ENCODE measurements at places on chromosomes 7 and 10.

DNA sequence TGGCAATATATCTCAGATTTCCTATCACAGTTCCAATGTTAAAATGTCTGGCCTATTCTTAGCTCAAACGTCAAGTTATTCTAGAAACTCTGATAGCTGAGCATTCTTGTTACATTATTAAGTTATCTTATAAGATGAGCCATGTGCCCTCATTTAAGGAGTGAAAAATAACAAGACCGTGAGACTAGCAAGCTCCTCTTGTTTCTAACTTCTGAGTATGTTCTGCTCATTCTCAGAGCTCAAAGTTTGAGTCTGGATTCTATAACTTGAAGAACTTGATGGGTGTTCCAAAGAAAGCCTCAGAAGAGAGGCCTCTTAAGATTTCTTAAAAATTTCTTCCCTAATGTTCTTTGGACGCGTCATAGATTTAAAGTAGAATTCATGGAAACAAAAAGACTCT is 215.2 kb downstream of the HTR7 start:
- DNase-seq: no peak

GRCh38 chr10:78717200-78717599 is 351.6 kb upstream of the ZMIZ1 start:
- no peak for DNase-seq

- no peak for DNase-seq
These were observed 289.3 kb upstream of the MTPN start for GRCh38 chr7:136266457-136266856.

DNA sequence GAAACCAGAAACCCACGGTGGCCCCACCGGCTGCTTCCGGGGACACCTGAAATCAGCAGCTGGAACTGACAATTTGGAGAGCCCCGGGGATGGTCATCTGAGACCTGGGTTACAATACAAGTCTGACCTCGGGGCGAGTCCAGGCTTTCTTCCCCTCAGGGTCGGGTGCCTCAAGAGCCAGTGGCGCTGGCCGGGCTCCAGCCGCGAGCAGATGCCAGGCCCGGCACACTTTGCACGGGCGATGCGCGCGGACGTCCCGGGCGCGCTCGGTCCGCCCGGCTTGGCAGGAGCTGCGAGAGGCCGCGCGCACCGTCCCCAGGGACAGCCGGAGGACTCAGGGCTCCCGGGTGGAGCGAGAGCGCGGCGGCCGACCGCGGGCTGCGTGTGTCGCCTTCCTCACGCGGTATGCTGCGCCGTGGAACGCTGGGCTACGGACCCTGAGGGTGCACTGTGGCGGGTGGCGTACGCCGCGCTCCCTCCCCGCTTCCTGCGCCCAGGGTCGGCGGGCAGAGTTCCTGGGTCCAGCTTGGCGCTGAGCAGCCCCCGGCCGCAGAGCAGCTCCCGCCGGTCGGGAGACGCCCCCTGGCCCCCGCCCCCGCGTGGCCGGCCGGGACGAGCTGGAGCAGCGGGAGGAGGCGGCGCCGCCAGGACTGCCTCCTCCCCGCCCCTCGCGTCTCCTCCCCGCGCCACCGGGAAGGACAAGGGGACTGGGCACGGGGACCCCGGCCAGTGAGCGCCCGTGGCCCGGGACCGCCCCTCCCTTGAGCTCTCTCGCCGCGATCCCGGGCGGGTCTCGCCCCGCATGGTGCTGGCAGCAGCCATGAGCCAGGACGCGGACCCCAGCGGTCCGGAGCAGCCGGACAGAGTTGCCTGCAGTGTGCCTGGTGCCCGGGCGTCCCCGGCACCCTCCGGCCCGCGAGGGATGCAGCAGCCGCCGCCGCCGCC is at the start of gene RBM20:
Gene RBM20 (plus strand): TSS at position 684 of the 945 bp plus-strand sequence. CDS start 119 bp downstream, at position 803.
- DNase-seq: peak; percentile 14

DNA sequence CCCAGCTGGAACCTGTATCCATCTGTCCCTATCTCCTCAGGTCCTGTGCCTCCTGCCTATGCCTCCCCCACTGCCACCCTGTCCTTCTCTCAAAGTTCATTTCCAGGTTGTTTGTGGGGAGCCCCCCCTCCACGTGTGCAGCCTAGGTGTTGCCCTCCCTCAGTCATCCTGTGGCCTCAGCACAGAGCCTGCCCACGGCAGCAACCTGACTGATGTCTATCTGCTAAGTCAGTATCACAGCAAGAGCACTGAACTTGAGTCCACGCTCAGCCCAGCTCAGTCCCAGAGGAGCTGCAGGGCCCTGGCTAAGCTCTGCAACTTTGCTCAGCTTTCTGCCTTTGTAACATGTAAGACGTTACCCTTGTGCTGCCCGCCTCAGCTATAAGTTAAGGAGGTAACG is 28.7 kb downstream of the FAM53B start:
- DNase-seq: peak; percentile 42

DNA sequence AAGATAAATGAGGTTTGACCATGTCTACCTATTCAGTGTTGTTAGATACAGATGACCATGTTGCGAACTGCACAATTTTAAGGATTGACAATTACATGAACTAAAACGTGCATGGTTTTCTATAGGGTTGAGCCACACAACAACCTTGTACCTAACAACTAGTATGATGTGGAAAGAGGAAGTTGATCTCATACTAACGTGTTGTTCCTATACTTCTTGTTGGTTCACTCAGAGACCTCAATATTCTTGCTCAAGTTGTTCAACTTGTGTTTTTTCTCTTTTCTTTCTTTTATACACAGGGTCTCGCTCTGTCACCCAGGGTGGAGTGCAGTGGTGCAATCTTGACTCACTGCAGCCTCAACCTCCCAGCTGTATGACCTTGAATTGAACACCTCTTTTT is 6.1 kb upstream of the KEL start:
- no peak for DNase-seq

- no peak for DNase-seq
These were observed 13.5 kb downstream of the PPIF start for GRCh38 chr10:79360499-79361342.

DNA sequence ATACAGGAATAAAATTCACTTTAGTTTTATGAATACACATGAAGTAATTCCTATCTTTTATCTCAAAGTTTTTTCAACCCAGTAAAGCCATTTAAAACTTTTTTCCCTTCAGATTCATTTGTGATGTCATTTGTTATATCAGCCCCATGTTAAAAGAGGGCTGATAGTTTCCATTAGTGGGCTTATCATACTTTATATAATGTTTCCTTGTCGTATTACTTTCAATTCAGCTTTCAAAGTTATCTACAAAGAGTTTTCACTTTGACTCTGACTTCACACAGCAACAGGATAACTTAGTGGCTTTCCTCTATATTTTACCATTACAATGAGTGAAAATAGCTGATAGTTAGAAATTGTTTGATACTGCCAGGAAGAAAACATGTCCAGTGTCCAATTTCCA is 484.8 kb downstream of the SUGCT start:
- no peak for DNase-seq

- DNase-seq: no peak
These were observed 2.8 kb upstream of the TRRAP start for GRCh38 chr7:98875501-98875900.

- no peak for DNase-seq
These were observed 83.4 kb upstream of the BMPER start for GRCh38 chr7:33821970-33822369.

GRCh38 chr7:22647451-22648257 is 79.3 kb upstream of the IL6 start:
- no peak for DNase-seq
